ENCODE measurements at places on chromosomes 1 and 21.

GRCh38 chr1:94949681-94950661 is 23.1 kb upstream of the CNN3 start:
- no peak for DNase-seq

DNA sequence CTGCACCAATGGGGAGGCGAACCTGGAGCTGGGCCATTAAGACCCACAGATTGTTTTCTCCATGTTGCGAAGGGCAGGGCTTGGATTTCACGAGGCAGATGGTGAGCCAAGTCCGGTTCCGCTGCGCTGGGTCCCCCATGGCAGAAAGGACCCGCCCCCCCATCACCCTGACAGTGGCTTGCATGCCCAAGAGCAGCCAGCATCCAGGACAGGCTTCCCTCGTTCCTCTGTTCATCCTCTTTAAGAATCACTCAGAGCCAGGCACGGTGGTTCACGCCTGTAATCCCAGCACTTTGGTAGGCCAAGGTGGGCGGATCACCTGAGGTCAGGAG is 15.8 kb upstream of the NPHP4 start:
- DNase-seq: no peak

DNA sequence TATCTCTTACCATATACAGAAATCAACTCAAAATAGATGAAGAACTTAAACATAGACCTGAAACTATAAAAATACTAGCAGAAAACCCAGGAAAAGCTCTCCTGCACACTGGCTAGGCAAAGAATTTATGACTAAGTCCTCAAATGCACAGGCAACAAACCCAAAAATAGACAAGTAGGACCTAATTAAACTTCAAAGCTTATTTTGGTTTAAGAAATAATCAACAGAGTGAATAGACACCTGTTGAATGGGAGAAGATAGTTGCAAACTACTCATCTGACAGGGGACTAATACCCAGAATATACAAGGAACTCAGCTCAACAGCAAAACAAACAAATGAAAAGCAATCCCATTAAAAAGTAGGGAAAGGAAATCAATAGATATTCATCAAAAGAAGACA is 40.7 kb downstream of the WARS2 start:
- no peak for DNase-seq

DNA sequence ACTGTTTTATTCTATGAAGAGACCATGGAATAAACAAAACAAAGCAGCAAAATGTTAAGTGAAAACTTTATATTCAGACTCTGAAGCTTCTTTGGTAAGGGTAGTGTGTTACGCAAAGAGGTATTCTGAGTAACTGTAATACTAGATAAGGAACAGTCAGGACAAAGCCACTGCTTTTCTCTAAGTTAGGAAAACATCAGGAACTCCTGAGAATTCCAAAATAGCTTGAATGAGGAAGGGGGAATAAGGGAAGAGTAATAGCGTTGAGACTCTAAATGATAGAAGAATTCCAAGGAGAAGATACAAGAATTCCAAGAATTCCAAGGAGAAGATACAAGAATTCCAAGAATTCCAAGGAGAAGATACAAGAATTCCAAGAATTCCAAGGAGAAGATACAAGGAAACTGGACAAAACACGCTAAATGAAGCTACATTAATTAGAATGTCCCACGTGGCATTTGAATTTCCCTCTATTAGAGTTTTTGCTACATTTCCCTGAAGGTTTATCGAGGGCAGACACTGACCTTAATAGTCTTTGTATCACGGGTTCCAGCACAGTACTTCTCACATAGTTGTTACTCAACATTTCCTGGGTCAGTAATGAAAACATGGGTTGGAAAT is 71.5 kb downstream of the SMYD3 start:
- DNase-seq: no peak

GRCh38 chr1:42052072-42052699 is 101.0 kb upstream of the GUCA2B start:
- DNase-seq: no peak

GRCh38 chr1:219088778-219089557 is 84.7 kb upstream of the LYPLAL1 start:
- DNase-seq: no peak

GRCh38 chr1:61184040-61184713 is 101.8 kb downstream of the NFIA start:
- DNase-seq: peak; percentile 59

GRCh38 chr1:206030191-206030590 is 6.5 kb upstream of the CTSE start:
- no peak for DNase-seq

GRCh38 chr1:9590945-9591668 is 2.4 kb downstream of the TMEM201 start:
- DNase-seq: no peak

- DNase-seq: no peak
These were observed 10.2 kb upstream of the CDC7 start for GRCh38 chr1:91490501-91490900.
